ENCODE measurements at places on chromosomes 11 and 22.

GRCh38 chr22:35230417-35230816, 26.9 kb upstream of the HMGXB4 start:
- DNase-seq = no peak

DNA sequence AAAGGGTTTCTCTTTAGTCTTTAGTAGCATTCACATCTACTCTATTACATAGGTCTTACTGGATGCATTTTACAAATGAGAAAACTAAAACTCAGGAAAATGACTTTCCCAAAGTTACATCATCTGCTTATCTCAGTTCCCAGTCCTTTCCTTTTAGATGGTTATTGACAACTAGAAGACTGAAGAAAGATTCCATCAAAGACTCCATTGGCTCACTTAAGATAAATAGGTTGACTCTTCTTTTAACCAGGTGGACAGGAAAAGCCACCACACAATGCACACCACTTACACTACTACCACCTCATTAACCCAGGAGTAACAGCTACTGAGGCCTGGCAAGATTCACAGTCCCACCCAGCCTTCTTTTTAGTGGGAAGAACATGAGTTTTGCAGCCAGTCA, 123.6 kb downstream of the TRIM44 start:
- no peak for DNase-seq

DNA sequence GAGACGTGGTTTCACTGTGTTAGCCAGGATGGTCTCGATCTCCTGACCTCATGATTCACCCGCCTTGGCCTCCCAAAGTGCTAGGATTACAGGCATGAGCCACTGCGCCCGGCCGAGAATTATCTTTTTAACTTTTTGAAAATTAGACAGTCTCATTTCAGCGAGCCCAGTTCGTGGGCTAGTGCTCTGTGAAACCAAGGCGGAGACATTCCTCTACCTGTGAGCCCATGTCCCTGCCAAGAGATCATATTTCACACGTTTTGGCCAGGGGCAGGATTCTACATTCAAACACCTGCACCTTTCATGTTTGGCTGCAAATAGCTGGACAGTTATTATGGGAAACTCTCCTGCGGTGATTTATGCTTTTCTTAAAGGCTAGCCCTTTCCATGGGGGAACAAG, 60.3 kb downstream of the IRAG1 start:
- DNase-seq = no peak

- DNase-seq = no peak
Observed at GRCh38 chr11:60902625-60903024, 3.8 kb downstream of the PRPF19 start.

- no peak for DNase-seq
Observed at GRCh38 chr11:104858882-104859775, 39.1 kb downstream of the CASP12 start.

DNA sequence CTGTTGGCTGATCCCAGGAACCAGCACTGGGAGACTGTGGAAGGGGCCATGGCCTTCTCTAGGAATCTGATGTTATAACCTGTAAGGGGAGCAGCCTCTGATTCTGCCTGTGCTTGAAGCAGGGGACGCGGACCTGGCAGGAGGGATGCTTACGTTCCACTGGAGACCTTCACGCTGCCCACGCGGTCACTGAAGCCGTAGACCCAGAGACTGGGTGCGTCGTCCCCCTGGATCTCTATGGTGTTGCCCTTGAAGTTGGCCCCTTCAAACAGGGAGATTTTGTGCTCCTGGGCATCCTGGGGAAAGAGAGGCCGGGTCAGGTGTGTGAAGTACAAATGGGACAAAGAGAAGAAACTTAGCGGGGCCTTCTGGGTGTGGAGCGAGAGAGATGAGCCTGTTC, 11.8 kb upstream of the TPST2 start:
- no peak for DNase-seq

DNA sequence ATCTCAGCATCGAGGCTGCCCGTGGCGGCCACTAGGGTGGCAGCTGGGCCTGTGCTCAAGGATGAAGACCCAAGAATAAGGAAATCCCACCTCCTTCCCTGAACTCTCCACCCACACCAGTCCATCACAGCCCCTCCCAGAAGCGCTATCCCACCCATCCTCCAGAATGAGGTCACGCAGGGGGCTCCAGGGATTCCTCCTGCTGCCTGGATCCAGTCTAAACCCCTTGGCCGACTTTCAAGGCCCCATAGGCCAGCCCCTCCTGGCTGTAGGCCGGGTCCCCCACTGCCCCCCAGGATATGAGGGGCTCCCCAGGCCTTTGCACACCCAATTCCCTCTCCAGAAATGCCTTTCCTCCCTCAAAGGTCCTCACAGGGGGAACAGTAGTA, 19.0 kb upstream of the SCGB1A1 start:
- no peak for DNase-seq

DNA sequence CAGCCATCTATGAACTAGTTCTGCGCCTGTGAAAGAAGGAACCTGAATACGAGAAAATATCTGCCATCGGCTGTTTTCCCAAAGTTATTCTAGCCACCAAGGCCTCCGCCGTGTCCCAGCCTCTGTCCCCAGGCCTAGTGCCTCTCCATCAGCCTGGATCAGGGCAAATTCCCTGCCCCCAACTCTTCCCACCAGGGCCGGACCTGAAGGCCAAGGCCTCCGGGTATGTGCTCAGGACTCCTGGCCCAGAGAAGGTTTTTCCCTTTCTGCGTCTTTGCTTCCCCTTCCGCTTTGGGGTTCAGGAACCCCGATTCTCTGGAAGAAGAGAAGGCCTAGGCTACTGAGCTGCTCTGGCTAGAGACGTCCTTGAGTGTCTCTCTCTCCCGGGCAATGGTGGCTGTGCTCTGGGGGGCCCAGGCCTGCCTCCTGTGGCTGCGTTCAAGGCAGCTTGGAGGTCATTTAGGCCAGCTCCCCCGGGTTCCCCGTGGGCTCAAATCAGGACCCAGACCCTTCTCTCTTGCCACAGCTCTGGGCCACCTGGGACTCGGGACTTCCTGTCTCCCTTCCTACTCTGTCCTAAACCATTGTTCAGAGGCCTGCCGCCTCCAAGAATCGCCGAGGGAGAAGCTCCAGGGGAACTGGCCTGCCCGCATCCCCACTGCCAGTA, 1.6 kb downstream of the ALX4 start:
- no peak for DNase-seq

GRCh38 chr11:104968856-104969776, 742 bp upstream of the CASP4 start:
- DNase-seq = no peak

DNA sequence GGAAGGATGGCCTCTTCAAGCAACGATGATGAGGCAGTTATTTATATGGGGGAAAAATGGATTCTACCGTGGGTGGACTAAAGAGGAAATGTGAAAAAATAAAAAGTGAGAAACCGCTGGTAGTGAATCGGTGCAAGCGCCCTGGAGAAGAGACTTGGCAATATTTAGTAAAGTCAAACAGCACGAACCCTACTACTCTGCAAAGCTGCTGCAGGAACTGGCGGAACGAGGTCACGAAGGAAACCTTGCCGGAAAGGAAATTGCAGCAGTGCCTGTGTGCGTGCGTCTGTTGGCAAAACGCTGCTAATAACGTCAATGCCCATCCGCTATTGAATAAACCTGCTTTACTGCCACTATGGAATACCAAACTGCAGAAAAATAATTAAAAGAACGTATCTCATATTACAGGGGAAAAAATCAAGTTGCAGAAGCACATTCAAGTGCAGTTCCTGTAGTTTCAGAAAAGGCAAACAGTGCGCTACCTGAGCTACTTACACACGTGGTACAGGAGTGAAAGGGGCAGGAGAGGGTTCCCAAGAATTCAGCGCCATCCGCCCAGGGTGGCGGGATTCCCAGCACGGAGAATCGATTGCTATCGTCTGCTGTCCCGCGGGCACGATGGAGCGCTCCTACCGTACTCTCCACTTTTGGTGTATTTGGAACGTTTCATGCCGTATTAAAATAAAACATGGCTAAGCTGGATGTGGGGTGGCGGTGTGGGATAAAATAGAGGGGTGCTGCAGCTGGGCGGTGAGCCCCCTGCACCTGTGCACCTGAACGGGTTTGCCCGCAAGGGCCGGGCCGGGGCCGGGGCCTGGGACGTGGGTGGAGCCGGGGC, 585 bp upstream of the NADSYN1 start:
- DNase-seq = no peak

- no peak for DNase-seq
Observed at GRCh38 chr11:105367129-105367528, 227.6 kb upstream of the CARD18 start.

DNA sequence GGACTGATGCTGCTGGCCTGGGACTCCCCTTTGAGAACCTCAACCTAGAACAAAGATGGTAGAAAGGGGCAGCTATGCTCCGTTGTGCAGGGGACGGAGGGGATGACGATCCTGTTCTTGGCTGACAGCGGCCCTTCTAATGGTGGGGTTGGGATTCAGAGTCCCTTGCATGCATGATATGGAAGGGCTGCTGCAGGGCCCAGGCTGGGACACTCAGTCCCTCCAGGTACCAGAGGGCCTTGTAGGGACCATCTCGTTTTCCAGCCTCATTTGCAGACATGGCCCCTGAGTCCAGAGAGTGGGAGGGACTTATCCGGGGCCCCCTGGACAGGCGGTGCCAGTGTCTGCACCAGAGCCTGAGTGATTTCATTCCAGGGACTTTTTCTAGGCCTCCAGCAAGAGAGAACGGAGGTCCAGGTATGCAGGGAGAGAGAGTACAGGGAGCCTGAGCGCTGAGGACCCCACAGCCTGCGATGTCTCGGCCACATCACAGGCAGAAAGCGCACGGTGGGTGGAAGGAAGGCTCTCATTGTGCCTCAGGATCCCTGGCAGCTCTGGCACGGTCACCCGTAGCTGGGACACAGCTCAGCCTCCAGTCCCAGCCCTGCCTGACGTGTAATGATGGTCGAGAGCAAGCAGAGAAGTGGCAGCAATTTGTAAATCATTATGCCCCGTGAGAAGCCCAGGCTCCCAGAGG, 860.8 kb downstream of the TBC1D22A start:
- DNase-seq = no peak

- DNase-seq = no peak
Observed at GRCh38 chr22:44453441-44454112, 44.5 kb downstream of the RTL6 start.

DNA sequence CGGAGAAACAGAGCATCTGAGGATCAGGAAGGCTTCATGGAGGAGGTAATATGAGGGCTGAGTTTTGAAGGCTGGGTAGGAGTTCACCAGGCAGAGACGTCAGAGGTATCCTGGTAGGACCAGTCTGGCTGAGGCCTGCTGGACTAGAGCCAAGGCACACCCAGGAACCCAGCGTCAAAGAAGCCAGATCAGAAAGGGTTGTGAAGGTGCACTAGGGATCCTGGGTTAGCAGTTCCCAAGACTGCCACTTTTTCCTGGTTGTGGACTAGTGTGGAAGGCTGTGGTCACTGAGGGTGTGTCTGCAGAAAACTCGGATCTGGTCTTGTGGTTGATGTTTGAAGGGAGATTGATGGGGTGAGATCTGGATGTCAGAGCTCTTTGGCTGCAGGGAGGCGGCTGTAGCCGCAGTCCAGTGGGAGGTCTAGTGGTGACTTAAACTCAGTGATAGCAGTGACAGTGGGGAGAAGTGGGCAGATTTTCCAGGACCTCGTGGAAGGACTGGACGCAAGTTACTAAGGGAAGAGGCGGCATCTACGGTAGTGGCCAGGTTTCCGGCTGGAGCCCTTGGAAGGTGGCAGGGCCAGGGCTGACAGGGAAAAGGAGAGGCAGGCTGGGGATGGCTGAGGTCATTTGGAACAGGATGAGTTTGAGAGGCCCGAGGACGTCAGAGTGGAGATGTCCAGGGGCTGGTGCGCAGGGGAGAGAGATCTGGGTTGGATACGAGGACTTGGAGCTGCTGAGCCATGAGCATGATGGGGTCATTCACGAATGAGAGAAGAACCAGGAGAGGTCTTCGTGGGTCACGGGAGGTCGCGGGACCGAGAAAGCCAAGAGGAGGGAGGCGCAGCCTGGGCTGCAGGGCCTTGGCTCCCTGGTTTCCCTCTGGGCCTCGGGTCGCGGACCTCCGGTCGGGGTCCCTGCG, 10.9 kb downstream of the RELA start:
- DNase-seq = no peak

- no peak for DNase-seq
Observed at GRCh38 chr11:19242179-19242932, 1.6 kb upstream of the E2F8 start.

DNA sequence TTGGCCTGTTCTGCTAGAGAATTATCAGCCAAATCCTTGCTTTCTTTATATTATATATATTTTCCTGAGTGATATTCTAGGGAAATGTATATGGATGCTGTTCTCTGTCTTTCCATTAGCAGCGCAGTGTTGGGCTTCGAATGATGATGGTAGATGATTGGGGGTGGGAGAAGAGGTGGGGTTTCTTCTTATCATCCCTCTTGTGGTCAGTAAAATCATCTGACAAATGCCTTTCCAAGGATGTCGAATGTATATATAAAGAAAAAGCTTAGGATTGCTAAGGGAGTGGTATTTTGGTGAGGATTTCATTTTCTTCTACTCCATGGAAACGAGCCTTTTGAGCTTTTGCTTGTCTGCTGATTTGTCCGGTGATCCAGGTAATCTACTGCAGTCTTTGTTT, 48.9 kb downstream of the ARHGEF12 start:
- DNase-seq = no peak

GRCh38 chr11:35232891-35233330, 93.9 kb downstream of the CD44 start:
- no peak for DNase-seq

GRCh38 chr11:46064221-46064620, 57.0 kb downstream of the PHF21A start:
- DNase-seq = no peak

- no peak for DNase-seq
Observed at GRCh38 chr11:117771841-117772240, 25.2 kb downstream of the DSCAML1 start.

DNA sequence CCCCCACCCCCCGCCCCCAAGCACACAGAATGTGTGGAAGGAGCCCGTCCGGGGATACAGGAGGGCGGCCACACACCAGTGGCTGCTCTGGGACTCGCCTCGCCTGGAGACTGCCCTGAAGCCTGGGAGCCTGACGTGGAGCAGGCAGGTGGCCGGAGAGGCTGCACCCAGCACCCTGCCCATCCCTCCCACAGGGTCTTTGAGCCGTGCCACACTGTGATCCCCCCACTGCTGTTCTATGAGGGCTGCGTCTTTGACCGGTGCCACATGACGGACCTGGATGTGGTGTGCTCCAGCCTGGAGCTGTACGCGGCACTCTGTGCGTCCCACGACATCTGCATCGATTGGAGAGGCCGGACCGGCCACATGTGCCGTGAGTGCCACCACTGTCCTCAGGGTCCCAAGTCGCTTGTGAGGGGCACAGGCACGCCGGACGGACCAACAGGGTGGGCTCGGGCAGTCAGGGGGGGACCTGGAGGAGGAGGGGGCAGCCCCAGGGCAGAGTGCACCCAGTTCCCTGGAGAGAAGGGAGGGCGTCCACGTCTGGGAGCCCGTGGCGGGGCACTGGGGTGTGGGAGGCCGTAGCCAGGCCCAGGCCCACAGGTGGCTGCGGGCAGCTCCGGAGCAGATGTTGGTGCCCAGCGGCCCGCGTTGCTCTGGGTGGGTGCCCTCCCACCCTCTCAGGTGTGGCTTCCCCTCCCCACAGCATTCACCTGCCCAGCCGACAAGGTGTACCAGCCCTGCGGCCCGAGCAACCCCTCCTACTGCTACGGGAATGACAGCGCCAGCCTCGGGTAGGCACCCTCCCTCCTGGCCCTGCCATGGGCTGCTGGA, 27.0 kb upstream of the MUC5B start:
- DNase-seq = no peak

GRCh38 chr11:64545619-64546018, 45.4 kb upstream of the SLC22A12 start:
- no peak for DNase-seq

GRCh38 chr11:102347462-102348370, 702 bp downstream of the BIRC2 start:
- no peak for DNase-seq
